Activated naive CD4-positive, alpha-beta T cell treated with anti-CD3 and anti-CD28 coated beads, Interleukin-2, amount 10 ng/mL, durations not matched to agents 7 days and 5 days (primary cell): ENCODE measurements at places on chromosomes 4 and X.
A peak's percentile ranks its signal among the peaks of the same experiment; 100 is the strongest.

GRCh38 chrX:140701480-140701879, 8.1 kb upstream of the LINC00632 start:
- no peaks in the 10 kb centered on the region for H3K27me3 ChIP-seq
- no peak overlapping the region for H3K27ac ChIP-seq
- H3K4me3 ChIP-seq = no peak overlapping the region
- no peaks in the 10 kb centered on the region for H3K4me1 ChIP-seq

DNA sequence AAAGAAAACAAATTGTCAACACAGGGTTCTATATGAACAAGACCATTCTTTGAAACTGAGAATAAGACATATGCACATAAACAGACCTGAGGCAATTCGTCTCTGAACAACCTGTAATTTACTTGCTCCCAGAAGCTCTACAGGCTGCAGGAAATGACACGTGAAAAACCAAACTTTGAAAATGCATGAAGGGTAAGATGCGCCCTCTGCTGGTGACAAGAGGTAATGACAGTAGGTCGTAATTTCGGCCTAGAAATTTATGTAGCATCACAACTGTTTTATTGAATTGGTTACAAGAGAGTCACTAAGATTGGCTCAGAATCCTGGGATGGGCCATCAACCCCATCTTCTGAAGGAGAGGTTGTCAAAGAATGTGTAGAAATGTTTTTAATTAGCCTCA, 276.5 kb downstream of the PPP4R3C start:
- DNase-seq = peak; percentile 36
- no peaks in the 10 kb centered on the region for H3K4me1 ChIP-seq
- H3K4me3 ChIP-seq = no peak overlapping the region
- no peak overlapping the region for H3K27ac ChIP-seq
- H3K36me3 ChIP-seq = no peaks in the 10 kb centered on the region

DNA sequence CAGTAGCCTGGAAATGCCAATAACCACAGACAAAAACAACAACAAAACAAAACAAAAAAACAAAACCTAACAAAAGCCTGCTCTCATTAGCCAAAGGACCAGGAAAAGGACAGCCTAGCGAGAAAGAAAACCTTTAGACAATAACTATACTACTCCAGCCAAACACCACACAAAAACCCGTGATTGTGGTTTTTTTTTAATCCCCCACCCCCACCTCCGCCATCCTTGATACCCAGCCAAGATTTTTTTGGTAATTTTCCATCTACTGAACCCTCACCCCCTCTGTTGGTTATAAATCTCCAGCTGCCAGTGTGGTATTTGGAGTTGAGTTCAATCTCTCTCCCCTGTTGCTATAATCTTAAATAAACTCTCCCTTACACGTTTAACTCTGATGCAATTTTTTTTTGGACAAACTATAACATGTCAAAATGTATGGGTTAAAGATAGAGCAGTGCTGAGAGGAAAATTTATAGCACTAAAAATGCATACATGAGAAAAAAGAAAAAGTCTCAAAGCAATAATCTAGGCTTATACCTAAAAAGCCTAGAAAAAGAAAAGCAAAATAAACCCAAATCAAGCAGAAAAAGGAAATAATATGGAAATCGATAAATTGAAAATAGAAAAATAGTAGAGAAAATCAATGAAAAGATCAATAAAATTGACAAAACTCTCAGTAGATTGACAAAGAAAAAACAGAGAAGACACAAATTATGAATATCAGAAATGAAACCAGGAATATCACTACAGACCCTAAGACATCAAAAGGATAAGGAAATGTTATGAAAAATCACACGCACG, 83.7 kb downstream of the NAT8L start:
- peaks cover 13% of the 10 kb centered on the region for H3K4me1 ChIP-seq
- no peaks in the 10 kb centered on the region for H3K36me3 ChIP-seq
- peaks cover 8% of the 10 kb centered on the region for H3K27me3 ChIP-seq
- DNase-seq = no peak
- H3K27ac ChIP-seq = no peak overlapping the region
- no peak overlapping the region for H3K4me3 ChIP-seq

- H3K36me3 ChIP-seq = no peaks in the 10 kb centered on the region
- DNase-seq = no peak
- no peak overlapping the region for H3K4me3 ChIP-seq
- no peaks in the 10 kb centered on the region for H3K27me3 ChIP-seq
These were observed 10.3 kb downstream of the PHKA2 start for GRCh38 chrX:18973527-18974192.

GRCh38 chrX:68659385-68659784, 11.9 kb downstream of the STARD8 start:
- H3K36me3 ChIP-seq = no peaks in the 10 kb centered on the region
- no peaks in the 10 kb centered on the region for H3K27me3 ChIP-seq
- H3K4me3 ChIP-seq = no peak overlapping the region
- DNase-seq = no peak

DNA sequence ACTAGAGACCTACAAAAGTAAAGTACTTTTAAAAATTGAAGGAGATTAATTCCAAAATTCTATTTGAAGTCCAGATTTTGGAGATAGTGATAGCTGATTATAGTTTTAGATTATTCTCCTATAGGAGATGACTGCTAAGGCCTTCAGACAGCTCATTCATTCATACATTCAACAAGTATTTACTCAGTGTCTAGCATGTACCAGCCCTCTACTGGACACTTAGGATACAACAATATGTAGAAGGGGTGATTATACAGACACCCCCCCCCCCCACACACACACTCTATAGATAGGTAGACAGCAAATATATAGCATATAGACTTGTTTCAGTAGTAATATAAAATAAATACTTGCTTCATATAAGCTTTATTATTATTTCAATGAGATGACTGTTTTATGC, 60.4 kb upstream of the TAF9B start:
- DNase-seq = no peak
- H3K36me3 ChIP-seq = no peaks in the 10 kb centered on the region
- no peaks in the 10 kb centered on the region for H3K27me3 ChIP-seq
- H3K27ac ChIP-seq = no peak overlapping the region
- H3K4me3 ChIP-seq = no peak overlapping the region

DNA sequence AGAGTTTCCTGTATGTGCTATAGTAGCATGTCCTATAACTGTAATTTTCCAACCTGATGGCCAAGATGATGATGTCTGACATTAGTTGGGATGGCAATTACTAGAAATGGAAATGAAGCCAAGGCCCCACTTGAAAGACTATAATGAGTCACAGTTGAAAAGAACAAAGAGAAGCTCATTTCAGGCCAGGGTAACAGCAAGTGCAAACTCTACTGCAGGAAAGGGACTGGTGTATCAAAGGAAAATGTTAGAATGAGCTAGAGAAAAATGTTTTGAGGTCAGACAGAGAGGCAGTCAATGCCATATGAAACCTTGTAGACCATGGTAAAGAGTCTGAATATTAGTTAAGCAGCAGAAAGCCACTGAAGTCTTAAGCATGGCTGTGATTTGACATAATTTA, 146.2 kb upstream of the SH3RF1 start:
- peaks cover 27% of the 10 kb centered on the region for H3K4me1 ChIP-seq
- no peak overlapping the region for H3K27ac ChIP-seq
- H3K4me3 ChIP-seq = no peak overlapping the region
- no peaks in the 10 kb centered on the region for H3K27me3 ChIP-seq
- DNase-seq = no peak
- H3K36me3 ChIP-seq = peaks cover 11% of the 10 kb centered on the region

- peak overlapping the region; percentile 64 for H3K27ac ChIP-seq
- H3K36me3 ChIP-seq = peaks cover 2% of the 10 kb centered on the region
- H3K4me1 ChIP-seq = no peaks in the 10 kb centered on the region
- no peak overlapping the region for H3K4me3 ChIP-seq
- DNase-seq = no peak
- H3K27me3 ChIP-seq = peaks cover 96% of the 10 kb centered on the region
These were observed 3.7 kb upstream of the SHOX start for GRCh38 chrX:626745-627509.

DNA sequence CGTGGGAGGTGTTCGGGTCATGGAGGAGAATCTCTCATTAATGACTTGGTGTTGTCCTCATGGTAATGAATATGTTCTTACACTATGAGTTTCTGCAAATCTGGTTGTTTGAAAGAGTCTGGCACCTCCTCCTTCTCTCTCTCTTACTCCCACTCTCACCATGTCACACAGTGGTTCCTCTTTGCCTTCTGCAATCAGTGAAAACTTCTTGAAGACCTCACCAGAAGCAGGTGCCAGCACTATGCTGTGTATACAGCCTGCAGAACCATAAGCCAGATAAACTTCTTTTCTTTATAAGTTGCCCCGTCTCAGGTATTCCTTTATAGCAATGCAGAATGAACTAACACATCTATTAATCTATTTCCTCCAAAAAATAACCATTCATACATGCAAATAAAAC, 275.0 kb downstream of the ANTXR2 start:
- H3K27me3 ChIP-seq = peaks cover 3% of the 10 kb centered on the region
- H3K27ac ChIP-seq = no peak overlapping the region
- H3K36me3 ChIP-seq = no peaks in the 10 kb centered on the region
- DNase-seq = no peak

GRCh38 chrX:129125122-129125914, 398.0 kb downstream of the SMARCA1 start:
- no peak overlapping the region for H3K27ac ChIP-seq
- H3K36me3 ChIP-seq = no peaks in the 10 kb centered on the region
- H3K27me3 ChIP-seq = no peaks in the 10 kb centered on the region

GRCh38 chr4:52600275-52600674, 58.8 kb downstream of the USP46 start:
- H3K4me3 ChIP-seq = no peak overlapping the region
- no peaks in the 10 kb centered on the region for H3K4me1 ChIP-seq
- no peak for DNase-seq
- H3K36me3 ChIP-seq = peaks cover 6% of the 10 kb centered on the region

- H3K27ac ChIP-seq = no peak overlapping the region
- H3K4me3 ChIP-seq = no peak overlapping the region
- peaks cover 20% of the 10 kb centered on the region for H3K4me1 ChIP-seq
- peaks cover 21% of the 10 kb centered on the region for H3K36me3 ChIP-seq
- DNase-seq = no peak
These were observed 29.3 kb downstream of the RAP1GDS1 start for GRCh38 chr4:98290511-98290910.

DNA sequence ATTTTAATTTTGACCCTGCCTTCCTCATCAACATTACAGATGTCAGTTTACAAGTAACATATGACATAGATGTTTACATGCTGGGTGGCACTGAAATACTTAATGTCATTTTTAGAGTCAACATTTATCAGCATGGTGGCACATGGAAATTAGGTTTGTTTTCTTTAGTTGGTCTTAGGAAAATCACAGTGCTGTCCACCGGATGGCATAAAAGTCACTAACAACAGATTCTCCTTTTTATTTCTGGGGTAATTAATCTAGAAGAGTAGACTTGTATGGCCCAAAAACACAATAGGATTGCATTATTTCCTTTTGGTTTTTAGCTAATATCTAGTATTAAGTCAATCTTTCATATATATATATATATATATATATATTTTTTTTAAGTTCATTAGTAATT, 88.6 kb upstream of the HHIP start:
- H3K4me1 ChIP-seq = no peaks in the 10 kb centered on the region
- H3K27me3 ChIP-seq = peaks cover 2% of the 10 kb centered on the region
- no peak overlapping the region for H3K4me3 ChIP-seq
- H3K36me3 ChIP-seq = no peaks in the 10 kb centered on the region

GRCh38 chrX:63746278-63746677, 38.7 kb downstream of the ARHGEF9 start:
- peaks cover 18% of the 10 kb centered on the region for H3K36me3 ChIP-seq
- DNase-seq = peak; percentile 52
- no peaks in the 10 kb centered on the region for H3K27me3 ChIP-seq
- peak overlapping the region; percentile 92 for H3K27ac ChIP-seq
- peaks cover 46% of the 10 kb centered on the region for H3K4me1 ChIP-seq

- H3K4me1 ChIP-seq = peaks cover 6% of the 10 kb centered on the region
- H3K27ac ChIP-seq = peak overlapping the region; percentile 82
- H3K27me3 ChIP-seq = no peaks in the 10 kb centered on the region
- H3K4me3 ChIP-seq = no peak overlapping the region
- DNase-seq = no peak
- H3K36me3 ChIP-seq = no peaks in the 10 kb centered on the region
These were observed 539.6 kb upstream of the PRKX start for GRCh38 chrX:4253092-4253491.

- H3K36me3 ChIP-seq = peaks cover 24% of the 10 kb centered on the region
- no peak overlapping the region for H3K4me3 ChIP-seq
- H3K27ac ChIP-seq = no peak overlapping the region
- DNase-seq = no peak
- no peaks in the 10 kb centered on the region for H3K4me1 ChIP-seq
These were observed 77.5 kb downstream of the DHRSX start for GRCh38 chrX:2423282-2423681.

DNA sequence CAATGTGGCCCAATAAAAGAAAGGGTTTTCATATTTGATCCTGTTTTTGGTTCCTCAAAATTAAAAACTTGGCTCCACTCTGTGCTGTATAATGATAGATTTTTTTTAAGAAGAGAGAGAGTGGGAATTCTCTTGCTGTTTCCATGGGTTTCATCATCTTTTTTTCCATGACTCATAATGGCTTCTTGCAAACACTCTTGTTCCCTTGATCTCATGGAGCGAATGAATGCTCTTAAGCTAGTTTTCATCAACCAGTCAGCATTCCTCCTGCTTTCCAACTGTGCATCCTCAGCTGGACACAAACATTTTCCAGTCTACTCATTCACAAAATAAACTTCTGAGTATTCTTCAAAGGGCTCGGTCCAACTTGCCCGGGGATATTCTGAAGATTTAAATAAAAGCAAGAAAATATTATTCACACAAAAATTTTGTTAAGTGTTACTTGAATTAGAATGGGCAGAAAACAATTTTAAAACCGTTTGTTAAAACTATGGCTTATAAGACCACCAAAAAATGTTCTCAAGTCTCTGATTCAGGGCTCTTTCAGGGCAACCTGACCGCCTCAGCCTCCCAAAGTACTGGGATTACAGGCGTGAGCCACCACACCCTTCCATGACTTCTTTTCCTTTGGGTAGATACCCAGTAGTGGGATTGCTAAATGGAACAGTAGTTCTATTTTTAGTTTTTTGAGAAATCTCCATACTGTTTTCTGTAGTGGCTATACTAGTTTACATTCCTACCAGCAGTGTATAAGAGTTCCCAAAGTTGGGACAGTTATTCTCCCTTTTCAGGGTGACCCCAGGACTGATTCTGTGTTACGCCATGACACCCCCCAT, 64.7 kb downstream of the TMEM156 start:
- H3K4me3 ChIP-seq = no peak overlapping the region
- no peaks in the 10 kb centered on the region for H3K27me3 ChIP-seq
- H3K27ac ChIP-seq = no peak overlapping the region
- DNase-seq = no peak

DNA sequence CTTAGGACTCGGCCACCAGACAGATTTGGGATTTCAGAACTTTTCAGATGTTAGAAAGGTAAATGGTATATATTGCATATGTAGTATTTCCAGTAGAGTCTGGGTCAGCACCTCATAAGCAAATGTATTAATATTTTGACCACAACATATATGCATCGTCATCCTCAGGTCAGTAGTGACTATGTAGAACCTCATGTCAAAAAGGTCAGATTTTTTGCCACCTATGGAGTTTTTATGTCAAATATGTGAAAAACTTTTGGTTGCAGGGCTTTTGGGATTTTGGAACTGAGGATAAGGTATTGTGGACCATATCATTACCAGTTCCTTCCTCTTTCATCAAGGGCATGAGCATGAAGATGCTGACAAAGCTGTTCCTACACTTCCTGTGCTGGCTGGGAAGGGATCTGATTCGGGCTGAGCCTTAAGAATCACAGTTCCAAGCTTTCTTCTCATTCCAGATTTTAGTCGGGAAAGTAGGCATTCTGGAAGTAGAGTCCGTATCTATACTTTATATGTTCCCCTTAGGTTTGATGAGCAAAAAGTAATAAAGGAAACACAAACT, 183.0 kb upstream of the PGRMC2 start:
- H3K27ac ChIP-seq = no peak overlapping the region
- H3K36me3 ChIP-seq = no peaks in the 10 kb centered on the region
- no peak for DNase-seq
- no peak overlapping the region for H3K4me3 ChIP-seq
- no peaks in the 10 kb centered on the region for H3K4me1 ChIP-seq
